ENCODE measurements at places on chromosomes 3 and 15.

DNA sequence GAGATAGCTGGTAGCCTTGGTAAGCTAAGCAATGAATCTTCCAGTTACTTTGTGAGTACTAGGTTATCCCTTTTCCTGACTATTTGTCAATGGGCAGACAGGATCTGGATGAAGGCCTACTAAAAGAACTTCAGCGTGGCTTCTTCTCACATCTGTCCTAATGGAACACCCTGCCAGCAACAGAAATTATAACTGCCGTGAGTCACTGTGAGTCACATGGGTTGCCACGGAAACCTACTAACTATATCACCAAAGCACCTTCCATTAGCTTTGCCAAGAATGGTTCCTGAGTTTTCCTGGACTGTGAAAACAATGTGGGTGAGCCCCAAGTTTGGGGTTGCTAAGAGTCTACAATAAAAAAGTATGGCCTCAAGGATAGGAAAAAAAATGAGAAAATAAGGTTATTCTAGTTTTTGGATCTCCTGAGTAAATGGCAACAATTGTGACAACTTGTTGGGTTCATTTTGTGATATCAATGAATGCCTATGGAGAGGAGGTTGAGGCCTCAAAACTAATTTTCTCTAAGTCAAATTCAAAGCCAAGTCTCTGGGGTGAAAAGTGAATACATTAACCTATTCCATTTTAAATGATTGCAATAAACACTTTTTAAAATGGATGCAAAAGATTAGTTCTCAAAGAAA lies 195.1 kb upstream of the ICE2 start:
- DNase-seq = peak; percentile 14

- no peak for DNase-seq
Measured at GRCh38 chr15:56366211-56366610, 985 bp downstream of the TEX9 start.

GRCh38 chr15:45849136-45849535 lies 214.3 kb downstream of the SQOR start:
- DNase-seq = no peak

DNA sequence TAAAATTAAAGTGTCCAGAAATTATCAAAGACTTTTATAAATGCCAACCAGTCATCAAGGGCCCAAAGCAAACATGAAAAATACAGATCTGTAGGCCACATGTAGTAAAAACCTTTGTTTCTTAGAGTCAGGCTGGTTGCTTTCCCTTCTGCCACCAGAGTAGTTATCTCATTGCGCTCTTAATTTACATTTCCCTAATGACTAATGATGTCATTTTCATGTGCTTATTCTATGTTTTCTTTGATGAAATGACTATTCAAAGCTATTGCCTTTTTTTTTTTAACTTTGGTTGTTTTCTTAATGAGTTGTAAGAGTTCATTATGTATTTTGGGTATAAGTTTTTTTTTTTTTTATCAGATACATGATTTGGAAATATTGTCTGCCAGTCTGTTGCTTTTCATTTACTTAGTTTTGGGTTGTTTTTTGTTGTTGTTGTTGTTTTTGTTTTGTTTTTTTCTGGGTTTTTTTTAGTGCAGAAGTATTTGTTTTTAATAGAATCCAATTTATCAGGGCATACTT lies 140.6 kb downstream of the HCN4 start:
- DNase-seq = no peak

DNA sequence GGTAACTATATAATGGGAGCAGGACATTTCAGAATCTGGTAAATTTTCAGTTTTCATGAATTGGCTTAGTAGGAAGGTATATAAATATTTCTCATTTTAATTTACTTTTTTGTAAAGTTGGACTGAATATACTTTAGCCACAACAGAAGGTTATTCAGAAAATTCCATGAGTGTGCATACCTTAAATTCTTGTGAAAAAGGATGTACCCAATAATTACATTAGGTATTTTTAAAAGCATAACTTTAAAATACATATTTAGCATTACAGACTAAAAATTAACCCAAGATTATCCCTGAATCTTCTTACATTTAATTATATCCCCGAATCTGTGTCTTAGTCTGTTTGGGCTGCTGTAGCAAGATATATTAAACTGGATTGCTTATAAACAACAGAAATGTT lies 24.9 kb upstream of the ATP11B start:
- DNase-seq = no peak

GRCh38 chr3:141763088-141763750 lies at the start of gene GRK7:
Gene GRK7, plus strand, starts transcription at chr3:141763408. Its CDS starts 14,877 bp downstream, at chr3:141778285.
- DNase-seq = no peak

DNA sequence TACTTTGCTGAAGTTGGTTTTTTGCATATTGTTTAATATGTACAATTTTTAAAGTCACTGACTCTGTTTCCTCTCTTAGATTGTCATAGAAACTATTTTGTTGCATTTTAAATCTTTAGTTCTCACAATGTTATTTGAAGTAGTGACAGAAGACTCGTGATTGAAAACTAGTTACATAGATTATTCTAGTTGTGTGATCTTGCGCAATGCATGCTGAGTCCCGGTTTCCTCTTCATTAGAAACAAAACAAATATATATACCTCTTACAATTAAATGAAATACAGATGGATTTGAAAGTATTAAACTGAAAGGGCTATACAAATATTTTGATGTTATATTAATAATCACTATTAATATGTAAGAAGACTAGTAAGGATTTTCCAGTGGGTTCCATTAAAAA lies 333.0 kb downstream of the LPP start:
- DNase-seq = no peak

GRCh38 chr3:178099274-178099673 lies 437.0 kb upstream of the KCNMB2 start:
- DNase-seq = no peak

DNA sequence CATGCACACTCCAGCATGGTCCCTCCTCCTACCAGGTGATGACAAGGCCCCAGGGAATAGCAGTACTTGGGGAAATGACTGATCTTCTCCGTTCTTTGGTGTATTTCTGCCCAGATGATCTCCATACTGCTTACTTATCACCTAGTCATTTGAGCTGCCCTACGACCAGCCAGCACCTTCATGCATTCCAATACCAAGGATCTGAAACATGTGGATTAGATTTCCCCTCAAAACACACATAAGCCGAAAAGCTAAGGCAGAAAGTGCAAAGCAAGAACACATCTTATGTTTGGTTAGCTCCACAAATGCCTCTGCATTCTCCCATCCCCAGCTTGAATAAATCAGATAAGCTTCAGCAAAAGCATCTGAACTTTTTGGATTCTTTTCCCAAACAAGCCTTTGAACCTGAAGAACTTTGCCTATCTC lies 64.8 kb upstream of the BCL6 start:
- no peak for DNase-seq

- DNase-seq = peak; percentile 11
Measured at GRCh38 chr3:183698318-183698751, 738 bp downstream of the YEATS2 start.

DNA sequence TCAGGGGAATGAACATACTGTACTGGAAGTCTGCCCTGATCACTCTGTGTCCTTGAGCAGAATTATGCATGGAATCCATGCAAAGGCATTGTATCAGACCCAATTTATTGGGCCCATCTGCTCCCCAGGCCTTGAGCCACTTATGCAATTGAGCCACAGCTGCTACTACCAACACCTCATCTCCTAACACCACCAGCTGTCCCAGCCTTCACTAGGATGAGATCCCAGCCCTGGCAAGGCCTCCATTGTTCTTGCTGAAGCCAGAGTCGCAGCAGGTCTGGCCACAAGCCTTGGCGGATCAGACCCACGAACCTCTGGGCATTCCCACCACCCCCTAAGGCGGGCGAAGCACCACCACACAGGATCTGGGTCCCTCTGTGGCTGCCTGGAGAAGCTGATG lies 9.2 kb upstream of the NME9 start:
- no peak for DNase-seq

DNA sequence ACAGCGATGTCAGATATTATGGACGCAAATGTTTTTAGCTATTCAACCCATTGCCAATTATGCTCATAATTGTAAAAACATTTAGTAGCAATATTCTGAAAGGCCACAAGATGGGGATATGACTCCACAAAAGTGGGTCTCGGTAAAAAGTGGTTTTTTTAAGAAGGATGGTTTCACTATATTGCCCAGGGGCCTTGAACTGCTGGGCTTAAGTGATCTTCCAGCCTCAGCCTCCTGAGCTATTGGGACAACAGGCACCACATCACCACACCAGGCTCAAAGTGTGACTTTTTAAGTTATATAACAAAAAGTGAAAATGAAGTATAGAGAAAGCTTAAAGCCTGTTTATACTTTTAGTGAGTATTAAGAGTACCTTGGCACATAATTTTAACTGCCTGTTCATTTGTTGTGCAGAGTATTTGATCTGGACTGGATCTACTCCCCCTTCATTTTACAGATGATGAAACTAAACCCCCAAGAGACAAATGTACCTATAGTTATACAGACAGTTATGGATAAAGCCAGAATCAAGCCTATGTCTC lies 9.4 kb downstream of the NAA50 start:
- DNase-seq = no peak

DNA sequence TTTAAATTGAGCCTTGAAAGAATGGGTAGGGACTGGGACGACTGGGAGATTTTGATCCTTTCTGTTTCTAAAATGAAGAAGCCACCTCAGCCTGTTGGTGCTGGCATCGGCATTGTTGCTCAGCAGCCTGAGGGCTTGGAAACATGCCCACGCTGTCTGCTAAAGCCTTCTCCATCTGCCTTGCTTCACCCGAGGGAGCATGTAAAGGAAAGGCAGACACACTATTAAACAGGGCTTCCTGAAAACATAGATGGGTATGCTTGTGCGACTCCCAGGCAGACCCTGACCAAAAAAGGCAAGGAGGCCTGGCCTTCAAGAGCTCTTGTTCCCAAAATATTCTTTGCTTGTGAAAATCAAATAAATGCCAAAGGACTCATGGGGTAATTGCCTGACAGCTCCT lies 84.2 kb upstream of the SLC4A7 start:
- DNase-seq = no peak

DNA sequence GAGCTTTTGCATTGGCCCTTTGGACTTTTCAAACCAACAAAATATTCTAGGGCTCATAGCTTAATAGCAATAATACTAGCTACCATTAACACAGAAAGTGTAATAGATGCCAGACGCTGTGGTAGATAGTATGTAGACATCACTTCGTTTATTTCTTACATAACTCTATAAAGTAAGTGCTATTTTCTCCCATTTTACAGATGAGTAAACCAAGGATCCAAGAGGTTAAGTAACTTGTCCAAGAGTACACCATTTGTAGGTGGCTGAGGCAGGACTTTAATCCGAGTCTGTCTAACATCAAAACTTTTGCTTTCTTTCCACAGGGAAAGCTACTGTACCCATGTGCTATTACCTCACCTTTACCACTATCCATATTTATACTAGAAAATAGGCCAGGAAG lies 12.0 kb downstream of the EID1 start:
- no peak for DNase-seq
